Dermis blood vessel endothelial cell (primary cell): ENCODE measurements at places on chromosomes 2 and 18. TPM values are rescaled to one million over a fixed set of nuclear protein-coding genes. Genes with fewer than 3 reads are reported as not detected.
A peak's percentile ranks its signal among the peaks of the same experiment; 100 is the strongest.

DNA sequence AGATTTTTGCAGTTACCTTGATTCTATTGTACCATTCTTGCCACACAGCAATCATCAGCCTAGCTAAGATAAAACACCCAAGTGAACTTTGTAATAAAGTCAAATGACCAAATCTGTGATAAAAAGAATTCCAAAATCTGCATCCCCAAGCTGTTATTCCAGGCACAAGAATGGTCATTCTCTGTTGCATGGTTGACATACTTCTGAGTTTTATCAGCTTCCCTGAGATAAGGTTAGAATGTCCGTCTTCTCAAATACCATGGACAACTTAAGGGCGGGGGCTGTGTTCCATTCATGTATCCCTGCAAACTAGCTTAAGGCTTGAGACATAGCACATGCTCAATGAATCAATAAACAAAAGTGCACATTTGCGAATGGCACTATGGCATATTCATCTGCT is 8.1 kb upstream of the BMP10 start:
- no peak for DNase-seq

- DNase-seq = no peak
Observed at GRCh38 chr18:78627551-78628346, 351.9 kb upstream of the SALL3 start.

GRCh38 chr2:228840743-228841114 is 430.4 kb downstream of the PID1 start:
- no peak for DNase-seq

DNA sequence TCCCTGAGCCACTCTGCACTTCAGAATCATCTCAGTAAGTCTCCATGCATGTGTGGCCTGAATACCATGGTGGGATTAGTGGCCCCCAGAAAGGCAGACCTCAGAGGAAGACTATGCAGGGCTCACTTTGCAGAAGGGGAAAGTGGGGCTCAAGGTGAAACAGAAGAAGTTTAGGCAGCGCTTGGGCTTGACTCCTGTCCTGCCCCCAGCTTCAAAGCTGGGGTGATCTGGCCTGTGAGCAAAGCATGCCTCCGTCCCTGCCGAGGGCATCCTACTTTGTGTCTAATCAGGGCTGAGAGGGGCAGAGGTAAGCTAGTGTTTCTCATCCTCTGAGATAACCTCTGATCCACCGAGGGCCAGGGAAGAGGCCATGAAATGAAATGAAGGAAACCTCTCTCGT is 7.9 kb downstream of the CAPN13 start:
- no peak for DNase-seq

DNA sequence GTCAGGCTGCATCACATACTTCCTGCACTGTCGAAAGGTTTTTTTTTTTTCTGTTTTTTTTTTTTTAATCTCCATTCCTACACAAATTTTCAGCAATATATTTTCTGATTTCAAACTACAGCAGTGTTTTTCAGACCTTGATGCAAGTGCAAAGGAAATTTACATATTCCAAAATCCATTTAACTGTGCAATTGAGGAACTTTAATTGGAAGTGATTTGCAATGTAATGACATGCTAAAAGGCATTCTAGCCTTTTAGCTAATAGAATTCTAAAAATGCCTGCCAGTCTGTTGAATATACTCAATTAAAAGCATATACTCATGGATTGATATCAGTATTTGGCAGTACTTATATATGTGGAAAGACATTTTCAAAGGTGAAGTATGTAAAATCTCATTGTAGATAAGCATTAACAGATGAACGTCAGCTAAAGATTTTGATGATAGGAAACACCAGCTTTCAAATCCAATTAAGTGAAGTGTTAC is 210.5 kb downstream of the OTX1 start:
- no peak for DNase-seq

DNA sequence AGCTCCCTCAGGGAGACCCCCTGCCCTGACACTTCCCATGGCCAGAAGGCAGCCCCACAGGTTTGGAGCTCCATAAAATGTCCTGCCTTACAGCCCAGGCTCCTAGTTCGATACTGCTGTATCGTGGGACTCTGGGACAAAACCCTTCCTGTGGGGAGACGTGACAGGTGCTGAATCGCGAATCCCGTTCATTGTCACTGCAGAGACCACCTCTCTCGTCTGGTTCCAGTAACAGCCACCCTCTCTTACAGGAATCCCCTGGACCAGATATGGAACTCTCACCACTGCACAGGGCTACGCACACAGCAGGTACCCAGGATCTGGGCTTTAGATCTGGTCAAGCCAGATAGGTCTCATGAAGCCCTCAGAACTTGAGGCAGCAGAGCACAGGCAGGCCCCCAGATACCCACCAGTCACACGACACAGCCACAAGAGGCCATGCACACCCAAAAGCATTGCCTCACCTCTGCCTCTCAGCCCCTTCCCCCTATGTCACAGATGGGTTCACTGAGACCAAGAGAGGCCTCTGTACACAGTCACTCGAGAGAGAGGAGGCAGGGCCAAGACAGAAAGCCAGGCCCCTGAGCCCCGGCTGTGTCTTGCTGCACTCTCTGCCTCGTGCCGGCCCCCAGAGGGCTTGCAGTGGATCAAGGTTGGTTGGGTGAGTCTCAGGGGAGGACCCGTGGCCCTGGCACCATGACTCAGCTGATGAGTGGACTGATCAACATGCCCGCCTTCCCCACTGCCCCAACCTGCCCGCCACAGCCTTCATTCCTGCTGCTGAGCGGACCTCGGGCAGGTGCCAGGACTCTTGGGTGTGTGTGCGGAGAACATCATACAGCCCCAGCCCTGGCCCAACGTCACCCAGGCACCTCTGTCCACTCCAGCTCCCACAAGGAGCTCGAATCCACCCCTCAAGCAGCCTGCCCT is 7.6 kb downstream of the SDC1 start:
- no peak for DNase-seq

DNA sequence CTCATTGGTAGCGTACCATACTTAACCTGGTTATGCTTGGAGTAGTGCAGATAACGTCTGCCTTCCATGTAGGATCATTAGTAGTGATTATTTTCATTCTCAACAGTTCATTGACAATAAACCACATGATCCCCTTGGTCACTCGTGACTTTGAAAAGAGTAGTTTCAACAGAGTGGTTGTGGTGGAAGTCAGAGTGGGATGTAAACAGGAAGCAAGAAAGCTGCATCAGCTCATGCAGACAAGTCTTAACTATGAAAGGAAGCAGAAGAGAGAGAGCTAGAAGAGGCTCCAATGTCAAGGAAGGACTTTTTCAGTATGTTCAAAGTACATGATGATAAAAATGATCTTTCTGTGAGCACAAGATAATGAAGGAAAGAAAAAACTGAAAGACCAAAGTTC is 287.4 kb downstream of the MBD2 start:
- DNase-seq = no peak

Gene ZBTB7C
- total RNA-seq = under 0.01 TPM in 1 of 2 replicates, not detected in the other

Gene TRABD2A
- total RNA-seq = 0.23 and 1.4 TPM in 2 replicates

DNA sequence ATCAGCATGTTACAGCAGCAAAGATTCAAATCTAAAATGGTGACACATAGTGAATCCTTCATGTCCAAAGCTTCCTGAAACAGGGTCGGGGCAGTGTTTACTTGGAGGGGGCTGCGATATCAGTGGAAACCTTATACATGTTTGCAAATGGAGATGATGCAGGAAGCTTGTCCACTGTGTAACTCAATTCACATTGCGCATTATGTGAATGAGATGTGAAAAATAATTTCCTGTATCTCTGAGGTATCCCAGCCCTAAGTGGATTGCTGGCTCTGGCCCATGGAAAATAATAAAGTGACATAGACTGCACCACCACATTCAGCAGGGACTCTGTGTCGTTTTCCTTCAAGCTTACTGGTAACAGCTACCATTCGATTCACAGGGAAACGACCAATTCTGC is 505.5 kb downstream of the GALR1 start:
- DNase-seq = no peak

Gene DSG1
- not detected in 2 replicates for total RNA-seq

Gene ABCG5
- not detected in 2 replicates for total RNA-seq

GRCh38 chr2:217520356-217521010 is 482.3 kb downstream of the TNS1 start:
- no peak for DNase-seq

GRCh38 chr2:113278073-113278741 is 514 bp downstream of the PAX8 start:
- no peak for DNase-seq

DNA sequence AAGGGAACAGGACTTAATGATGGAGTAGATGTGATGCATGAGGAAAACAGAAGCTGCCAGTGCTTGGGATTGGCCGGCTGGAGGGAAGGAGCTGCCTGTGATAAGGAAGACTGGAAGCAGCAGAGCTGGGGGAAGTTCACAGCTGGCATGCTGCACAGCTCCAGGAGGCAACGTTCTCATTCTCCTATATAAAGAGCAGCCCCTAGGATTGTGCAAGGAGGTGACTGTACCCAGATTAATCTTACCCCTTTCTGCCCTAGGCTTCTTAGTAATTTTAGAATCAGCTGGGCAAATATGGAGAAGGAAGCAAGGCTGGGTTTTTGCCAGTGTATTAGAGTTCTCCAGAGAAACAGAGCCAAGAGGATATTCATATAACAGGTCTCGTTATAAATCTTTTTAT is 155.8 kb downstream of the ALPK2 start:
- no peak for DNase-seq

- DNase-seq = no peak
Observed at GRCh38 chr18:49139766-49140165, 189.0 kb upstream of the SMAD7 start.

Gene MATN3
- total RNA-seq = 1.2 and 1.3 TPM in 2 replicates

GRCh38 chr18:29436459-29436858 is 1259.5 kb upstream of the CDH2 start:
- no peak for DNase-seq

- DNase-seq = no peak
Observed at GRCh38 chr2:239636808-239637207, 236.0 kb upstream of the HDAC4 start.

- DNase-seq = no peak
Observed at GRCh38 chr2:29477186-29477585, 362.0 kb downstream of the CLIP4 start.

Gene NDC80
- 9.0 and 38.6 TPM in 2 replicates for total RNA-seq

Gene NEU4
- not detected in 2 replicates for total RNA-seq

GRCh38 chr18:65955747-65956146 is 204.9 kb downstream of the CDH7 start:
- DNase-seq = no peak

Gene POMC
- total RNA-seq = 2.8 and 3.2 TPM in 2 replicates

GRCh38 chr2:30686000-30686399 is 121.2 kb downstream of the CAPN13 start:
- DNase-seq = no peak

Gene SERPINB11
- not detected in 2 replicates for total RNA-seq

Gene XDH
- not detected in 2 replicates for total RNA-seq

DNA sequence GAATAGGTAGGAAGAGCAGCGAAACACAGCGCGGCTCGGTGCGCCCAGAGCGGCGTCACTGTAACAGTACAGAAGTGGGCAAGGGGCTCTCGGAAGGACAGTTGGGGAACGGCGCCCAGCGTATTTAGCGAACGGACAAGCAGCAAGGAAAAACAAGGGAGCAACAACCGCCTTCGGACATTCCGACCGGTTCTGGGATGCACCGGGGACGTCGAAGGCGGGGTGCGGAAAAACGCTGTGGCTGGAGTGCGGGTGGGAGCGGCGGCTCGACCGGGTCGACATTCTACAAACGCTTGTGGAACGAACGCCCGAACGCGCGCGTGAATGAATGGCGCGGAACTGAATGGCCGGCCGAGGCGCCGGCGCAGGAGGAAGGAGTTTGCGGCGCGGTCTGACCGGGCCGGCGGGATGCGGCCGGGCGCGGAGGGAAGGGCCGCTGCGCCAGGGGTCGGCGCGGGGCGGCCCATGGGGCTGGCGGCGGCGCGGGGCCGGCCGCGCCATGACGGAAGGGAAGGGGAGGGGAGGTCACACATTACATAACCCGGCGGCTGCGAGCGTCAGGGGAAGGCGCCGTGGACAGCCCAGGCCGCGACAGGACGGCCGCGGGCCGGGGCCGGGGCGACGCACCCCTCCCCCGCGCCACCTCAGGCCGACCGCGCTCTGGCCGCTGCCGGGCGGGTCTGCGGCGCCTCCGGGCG is 605 bp downstream of the REV1 start:
- DNase-seq = peak; percentile 70

DNA sequence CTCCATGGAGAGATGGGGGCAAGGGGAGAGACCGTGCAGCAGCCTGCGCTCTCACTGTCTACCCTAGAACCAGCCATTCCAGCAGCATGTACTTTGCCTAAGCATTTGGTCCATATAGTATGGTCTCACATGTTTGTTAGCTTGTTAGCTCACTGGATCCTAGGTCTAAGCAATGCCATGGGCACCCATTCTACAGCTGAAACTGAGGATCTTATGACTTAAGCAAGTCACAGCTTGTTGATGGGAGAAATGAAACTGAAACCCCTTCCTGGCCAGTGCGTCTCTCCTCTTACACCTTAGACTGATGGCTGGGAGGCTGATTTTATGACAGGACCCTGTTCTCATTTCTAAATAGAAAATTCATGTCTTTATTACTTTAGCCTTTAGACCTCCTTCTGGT is 90.1 kb downstream of the EPAS1 start:
- DNase-seq = no peak
